ENCODE measurements at places on chromosomes 11 and 22.

DNA sequence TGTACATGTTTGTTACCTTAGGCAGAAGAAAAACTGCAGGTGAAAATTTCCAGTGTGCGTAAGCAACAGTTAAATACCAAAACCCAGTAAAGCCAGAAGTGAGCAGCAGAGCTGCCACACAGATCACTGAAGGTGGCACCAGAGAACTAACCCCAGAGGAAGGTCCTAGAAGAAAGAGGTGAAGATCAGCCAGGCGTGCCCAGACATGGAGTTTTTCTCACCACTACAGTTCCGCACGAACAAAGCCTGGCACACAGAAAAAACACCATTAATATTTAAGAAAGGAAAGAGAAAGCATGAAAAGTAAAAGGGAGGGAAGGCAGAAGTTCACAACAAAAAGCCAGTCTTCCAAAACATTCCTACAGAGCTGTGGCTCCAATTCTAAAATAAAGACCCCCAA is 60.7 kb downstream of the STK33 start:
- DNase-seq = no peak

- DNase-seq = no peak
These were observed 29.9 kb upstream of the MOB2 start for GRCh38 chr11:1516273-1517067.

DNA sequence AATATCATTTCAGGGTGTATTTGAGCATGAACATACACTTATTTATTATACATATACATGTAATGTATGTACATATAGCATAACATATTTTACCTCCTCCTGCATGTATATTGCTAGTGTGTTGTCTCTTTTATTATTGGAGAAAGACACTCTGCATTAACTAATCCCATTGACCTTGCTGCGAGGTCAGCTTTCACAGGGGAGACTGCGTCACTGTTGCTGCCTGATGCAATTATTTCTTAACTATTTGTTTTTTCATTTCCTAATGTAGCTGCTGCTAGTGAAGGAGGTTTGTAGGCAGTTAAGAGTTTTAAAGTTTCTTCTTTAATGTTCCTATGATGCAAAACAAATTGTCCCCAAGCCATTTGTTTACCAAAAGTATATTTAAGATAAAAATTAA is 185.4 kb upstream of the CNTN5 start:
- no peak for DNase-seq

DNA sequence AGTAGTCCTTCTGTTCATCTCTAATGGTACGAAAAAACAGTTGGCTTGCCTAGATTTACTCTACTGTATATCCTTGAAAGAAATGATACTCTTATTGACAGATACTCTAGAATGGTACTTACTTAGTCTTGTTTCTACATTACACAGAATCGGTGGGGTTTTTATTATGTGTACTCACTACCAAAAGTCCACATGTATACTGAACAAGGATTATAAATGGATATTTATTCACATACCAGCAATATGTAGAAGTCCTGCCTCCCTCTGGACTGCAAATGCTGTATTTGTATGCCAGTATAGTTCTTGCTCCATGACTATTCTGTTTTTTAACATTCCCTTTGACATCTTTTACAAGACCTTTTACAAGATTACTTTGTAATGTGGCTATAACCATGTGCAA is 13.9 kb downstream of the PCF11 start:
- DNase-seq = no peak

- no peak for DNase-seq
These were observed 63.8 kb downstream of the MYEOV start for GRCh38 chr11:69357458-69358397.

DNA sequence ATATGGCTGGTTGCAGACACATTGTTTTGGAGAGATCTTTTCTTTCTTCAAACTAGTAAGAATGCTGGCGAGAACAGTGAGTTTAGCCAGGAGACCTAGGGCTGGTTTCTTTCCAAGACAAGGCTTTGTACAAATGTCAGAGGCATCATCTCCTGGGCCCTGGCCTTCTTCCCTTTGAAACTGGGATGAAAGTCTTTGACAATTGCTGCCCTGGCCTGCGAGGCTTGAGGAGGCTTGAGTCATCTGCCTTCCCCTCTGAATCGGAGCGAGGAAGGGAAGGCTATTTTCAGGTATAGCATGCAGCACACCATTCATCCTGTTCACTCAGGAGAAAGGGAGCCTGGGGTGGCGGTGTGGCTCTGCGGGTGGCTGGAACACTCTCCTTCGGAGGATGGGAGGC is 21.5 kb upstream of the PARVG start:
- DNase-seq = no peak

- DNase-seq = no peak
These were observed 12.7 kb upstream of the SNX32 start for GRCh38 chr11:65821107-65821506.

DNA sequence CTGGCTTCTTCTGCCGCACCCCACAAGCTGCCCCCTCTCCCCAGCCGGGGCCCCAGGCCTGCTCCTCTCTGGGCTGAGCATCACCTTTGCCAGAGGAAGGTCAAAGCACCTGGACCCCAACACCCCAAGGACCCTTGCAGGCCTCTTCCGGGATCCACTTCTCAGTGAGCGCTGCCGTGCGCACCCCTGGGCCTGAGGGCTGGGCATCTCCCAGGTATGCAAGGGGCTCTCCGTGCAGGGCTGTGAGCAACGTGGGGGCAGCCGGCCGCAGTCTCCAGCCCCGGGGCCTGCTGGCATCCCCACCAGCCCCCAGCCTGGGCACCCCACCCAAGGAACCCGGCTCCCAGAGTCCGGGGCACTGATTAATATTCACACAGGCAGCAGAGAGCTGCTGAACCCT is 64.0 kb downstream of the BRD1 start:
- DNase-seq = no peak

GRCh38 chr11:62665599-62666258 is 617 bp downstream of the CSKMT start:
- peak; percentile 74 for DNase-seq

DNA sequence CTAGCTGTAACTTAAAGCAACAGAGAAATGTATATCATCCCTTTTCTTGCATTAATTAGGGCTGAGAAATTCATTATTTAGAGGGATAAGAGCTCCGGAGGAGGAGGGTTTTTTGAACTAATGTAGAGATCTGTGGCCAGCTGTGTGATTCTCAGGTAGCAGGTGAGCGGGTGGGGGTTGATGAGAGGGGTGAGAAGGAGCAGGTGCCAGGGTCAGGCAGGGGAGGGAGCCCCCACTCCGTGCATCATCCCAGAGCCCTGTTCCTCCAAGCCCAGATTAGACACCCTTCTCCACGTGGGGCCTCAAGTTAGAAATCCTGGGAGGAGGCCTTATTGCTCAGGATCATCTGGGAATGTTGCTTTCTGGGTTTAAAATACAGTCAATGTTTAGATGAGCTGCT is 24.9 kb downstream of the ZBTB16 start:
- no peak for DNase-seq

DNA sequence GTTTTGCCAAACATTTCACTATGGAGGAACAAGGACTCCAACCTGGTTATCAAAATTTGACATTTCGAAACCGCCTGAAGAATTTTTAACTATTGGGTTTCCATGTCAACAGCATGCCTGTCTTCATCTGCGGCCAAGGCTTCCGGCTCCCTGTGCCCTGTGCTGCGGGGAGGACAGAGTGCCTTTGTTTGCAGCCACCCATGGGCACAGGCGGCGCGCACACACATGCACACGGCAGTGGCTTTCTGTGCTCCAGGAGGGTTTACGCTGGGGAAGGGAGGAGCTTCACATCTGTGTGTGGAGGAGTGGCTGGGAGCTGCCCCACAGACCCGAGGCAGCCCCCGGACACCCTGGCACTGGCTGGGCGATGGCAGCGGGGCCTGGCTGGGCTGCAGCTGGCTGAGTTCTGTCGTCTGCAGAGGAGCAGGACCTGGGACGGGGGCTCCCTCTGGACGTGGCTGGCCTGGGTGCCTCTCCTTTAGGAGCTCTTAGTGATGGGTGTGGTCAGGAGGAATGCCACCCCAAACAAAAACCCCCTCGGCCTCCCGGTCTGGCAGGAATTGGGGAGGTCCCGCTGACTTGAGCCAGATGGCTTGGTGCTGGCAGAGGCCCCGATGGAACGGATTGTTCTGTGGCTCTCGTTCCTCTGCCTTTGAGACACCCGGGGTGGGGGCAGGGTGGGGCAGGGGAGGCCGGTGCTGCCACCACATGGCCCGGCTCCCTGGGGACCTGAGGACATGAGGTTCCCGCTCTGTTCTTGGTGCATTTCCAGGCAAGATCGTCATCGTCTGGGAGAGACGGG is 1290.9 kb downstream of the BRD1 start:
- no peak for DNase-seq

DNA sequence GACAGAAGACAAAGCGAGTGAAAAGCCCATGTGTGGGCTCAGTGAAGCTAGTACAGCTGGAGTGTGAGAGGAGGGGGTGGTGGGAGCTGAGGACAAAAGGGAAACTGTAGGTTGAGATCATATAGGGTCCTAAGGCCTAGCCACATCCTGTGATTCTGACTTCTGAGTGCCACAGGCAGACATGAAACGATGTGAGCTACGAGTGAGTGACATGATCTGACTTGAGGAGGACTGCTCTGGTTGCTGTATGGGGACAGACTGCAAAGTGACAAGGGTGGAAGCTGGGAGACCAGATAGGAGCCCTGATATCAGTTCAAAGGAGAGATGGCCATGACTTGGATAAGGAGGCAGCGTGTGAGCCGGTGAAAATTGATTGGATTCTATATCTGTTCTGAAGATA is 85.4 kb downstream of the MICAL2 start:
- DNase-seq = no peak

GRCh38 chr11:32510039-32510438 is 73.6 kb upstream of the EIF3M start:
- no peak for DNase-seq

DNA sequence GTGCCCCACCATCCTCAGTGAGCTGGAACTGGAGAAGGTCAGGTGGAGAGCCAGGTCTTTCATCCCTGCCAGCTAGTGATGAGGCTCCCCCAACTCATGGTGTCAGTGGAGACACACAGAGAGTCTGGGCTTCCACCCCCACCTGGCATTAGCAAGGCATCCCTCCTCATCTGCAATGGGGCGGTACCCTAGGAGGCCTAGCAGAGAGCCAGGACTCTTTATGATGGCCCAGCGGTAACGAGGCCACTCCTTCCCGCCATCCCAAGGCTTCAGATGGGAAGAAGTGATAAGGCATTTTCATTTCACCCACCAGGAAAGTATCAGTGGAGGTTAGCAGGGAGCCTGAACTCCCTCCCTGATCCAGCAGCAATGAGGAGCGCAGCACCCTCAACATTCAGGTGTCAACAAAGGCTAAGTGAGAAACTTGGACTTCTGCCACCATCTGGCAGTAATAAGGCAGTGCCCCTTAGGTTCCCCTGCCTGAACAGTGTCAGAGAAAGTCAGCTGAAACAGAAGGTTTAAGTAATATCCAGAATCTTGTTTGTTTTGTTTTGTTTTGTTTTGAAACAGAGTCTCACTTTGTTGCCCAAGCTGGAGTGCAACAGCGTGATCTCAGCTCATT is 40.5 kb upstream of the FBLN1 start:
- peak; percentile 40 for DNase-seq

DNA sequence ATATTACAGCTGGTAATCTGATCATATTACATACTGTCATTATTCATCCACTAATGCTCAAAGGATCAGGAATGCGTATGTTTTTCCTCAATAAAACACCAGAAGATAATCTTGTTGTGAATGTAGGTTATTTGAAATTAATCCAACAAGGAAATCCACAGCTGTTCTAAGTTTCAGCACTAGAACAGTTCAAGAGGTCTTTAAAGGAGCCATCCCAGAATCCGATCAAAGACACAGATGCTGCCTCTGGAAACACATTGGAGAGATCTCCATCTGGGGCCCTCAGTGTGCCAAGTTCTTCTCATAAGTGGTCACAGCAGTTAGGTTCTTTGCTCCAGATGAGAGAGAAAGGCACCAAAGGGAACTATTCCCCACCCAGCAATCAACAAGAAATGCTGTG is 1955.1 kb upstream of the RAG2 start:
- no peak for DNase-seq

GRCh38 chr22:48475661-48476345 is 1351.9 kb downstream of the BRD1 start:
- DNase-seq = no peak

- peak; percentile 19 for DNase-seq
These were observed 41.9 kb downstream of the SVIP start for GRCh38 chr11:22787551-22788162.

DNA sequence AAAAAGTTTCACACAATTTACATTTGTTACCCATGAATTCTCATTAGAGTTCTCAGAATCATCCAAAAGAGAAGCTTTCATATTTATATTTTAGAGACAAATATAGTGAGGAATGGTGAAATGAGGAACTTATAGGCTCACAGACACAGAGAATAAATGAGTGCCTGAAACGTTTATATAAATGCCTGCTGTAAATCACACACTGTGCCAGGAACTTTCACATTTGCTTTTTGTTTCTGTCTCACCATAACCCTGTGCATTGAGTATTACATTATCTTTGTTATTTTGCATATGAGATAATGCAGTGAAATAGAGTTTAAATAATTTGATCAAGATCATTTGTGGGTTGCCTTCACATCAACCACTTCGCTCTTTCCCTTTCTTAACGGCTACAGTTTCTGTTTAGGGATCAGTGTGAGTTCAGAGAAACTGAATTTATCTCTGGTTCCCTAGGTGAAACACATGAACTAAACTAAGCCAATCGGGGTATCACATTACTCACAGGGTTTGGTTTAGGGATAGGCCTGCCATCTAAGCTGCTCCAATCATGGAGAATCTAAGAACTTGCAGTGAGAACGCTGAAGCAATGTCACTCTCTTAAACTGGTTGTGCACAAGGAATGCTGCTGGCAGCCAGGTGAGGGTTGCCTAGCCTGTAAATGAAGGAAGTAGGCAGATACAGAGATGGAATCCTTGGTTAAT is 1339.2 kb upstream of the TENM4 start:
- no peak for DNase-seq

GRCh38 chr11:61996933-61997332 is 29.5 kb upstream of the FTH1 start:
- no peak for DNase-seq

DNA sequence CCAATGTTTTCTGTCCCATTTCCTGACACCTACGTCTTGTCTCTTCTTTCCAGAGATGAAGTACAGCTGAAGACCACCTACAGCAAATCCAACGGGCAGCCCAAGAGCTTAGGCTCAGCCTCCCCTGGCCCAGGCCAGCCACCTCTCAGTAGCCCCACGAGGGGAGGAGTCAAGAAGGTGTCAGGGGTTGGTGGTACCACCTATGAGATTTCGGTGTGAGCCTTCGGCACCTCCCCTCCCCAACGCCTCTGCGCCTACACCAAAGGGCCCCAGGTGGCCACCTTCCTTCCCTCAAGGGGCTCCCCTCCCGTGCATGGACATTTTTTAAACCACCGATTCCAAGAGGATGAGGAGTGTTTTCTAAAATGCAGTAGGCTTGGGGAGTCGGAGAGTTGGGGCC is 12.2 kb downstream of the MED19 start:
- no peak for DNase-seq

GRCh38 chr22:24434471-24435322 is 7.3 kb downstream of the ADORA2A start:
- peak; percentile 95 for DNase-seq

GRCh38 chr11:46133119-46133518 is 11.9 kb upstream of the PHF21A start:
- no peak for DNase-seq

GRCh38 chr11:110112457-110112856 is 19.3 kb downstream of the ZC3H12C start:
- no peak for DNase-seq

- DNase-seq = no peak
These were observed 124.3 kb downstream of the EHF start for GRCh38 chr11:34745195-34745594.

- DNase-seq = no peak
These were observed 180.5 kb upstream of the ZBED5 start for GRCh38 chr11:11038352-11038751.

Measured in hematopoietic multipotent progenitor cell (in vitro differentiated cells).